ENCODE measurements at places on chromosomes 7 and 10.

DNA sequence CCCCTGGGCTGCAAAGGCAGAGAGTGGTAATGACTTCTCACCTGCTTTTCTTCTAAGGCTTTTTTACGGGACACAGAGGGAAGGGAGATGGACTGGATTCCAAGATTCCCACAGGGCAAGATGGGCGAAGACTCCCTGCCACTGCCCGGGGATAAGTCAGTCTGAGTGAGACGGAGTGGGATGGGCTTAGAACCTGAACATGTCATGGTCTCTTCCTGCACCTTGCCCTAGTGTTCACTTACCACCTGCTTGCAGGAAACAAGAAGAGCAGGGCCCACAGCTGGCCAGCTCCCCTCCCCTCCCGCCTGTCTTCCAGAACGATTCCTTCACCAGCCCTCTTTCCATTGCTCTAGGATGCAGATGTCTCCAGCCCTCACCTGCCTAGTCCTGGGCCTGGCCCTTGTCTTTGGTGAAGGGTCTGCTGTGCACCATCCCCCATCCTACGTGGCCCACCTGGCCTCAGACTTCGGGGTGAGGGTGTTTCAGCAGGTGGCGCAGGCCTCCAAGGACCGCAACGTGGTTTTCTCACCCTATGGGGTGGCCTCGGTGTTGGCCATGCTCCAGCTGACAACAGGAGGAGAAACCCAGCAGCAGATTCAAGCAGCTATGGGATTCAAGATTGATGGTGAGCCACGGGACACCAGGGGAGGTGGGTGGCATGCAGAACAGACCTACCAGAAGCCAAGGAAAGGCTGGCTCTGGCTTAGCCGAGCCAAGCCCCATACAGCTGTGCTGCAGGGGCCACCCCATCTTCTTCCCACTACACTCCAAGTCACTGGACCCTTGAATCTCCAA is 1.3 kb downstream of the SERPINE1 start:
- DNase-seq, result no peak

DNA sequence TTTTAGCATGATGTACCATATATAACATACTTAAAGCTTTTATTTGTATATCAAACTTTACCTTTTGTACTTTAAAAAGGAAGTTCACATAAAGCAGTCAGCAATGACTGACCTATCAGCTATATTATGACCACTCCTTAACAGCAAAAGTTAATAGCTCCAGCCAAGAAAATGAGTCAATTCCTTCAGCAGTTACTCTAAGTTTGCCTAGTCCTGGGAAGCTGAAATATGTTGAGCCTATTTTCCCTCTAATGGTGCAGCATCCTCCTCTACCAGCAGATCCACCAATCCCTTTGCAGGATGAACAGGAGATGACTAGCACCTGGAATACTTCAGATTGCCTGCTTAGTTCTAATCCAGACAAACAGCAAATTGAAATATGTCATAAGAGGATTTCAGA is 64.2 kb downstream of the CUL2 start:
- no peak for DNase-seq

DNA sequence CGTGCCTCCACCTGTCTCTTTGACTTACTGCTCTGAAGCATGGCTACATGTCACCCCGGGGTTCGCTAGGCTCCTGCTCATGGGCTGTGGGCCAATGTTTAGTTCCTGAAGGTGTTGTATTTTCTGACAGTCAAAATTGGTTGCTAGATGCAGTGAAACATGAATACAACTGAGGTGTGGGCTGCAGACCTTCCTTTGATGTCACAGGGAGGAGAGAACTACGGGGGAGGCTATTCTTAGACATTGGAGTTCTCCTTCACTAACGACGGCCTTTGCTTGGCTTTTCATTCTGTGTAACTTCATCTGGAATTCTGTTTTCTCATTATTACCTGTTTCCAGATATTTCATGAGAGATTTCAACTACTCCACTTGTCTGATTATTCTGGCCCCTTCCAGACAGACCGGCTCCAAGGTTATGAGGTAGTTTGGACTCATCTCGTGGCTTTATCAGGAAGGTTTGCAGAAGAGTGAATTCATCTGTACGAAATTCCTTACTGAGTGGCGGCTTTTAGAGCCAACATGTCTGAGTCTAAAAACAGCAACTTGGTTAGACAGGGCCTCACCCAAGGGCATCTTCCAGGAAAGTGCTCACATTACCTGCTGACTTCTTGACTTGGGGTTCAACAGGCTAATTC is 774.7 kb downstream of the SUGCT start:
- DNase-seq, result no peak

DNA sequence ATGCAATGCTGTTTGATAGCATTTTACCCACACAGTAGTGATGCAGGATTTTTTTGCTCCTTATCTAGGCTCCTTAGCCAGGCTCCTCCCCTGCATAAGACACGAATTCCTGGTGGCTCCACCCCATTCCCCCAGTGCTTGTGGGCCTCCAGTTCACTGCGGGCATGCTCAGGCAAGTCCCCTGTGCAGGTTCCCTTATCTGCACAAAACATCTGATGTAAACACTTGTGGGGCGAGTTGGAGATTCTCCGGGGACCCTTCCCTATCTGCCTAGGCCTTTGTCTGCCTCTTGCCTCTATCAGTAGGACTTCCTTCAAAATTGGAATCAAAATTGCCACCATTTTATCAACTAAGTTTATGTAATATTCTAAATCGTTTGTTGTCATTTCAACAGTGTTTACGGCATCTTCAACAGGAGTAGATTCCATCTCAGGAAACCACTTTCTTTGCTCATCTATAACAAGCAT is 5.4 kb upstream of the STK17A start:
- DNase-seq, result no peak

GRCh38 chr10:28367929-28368484 is 65.1 kb upstream of the MPP7 start:
- DNase-seq, result peak; percentile 17

- no peak for DNase-seq
Measured at GRCh38 chr10:100551196-100551595, 15.5 kb downstream of the HIF1AN start.

GRCh38 chr7:134707663-134708378 is 61.2 kb downstream of the BPGM start:
- DNase-seq, result no peak

DNA sequence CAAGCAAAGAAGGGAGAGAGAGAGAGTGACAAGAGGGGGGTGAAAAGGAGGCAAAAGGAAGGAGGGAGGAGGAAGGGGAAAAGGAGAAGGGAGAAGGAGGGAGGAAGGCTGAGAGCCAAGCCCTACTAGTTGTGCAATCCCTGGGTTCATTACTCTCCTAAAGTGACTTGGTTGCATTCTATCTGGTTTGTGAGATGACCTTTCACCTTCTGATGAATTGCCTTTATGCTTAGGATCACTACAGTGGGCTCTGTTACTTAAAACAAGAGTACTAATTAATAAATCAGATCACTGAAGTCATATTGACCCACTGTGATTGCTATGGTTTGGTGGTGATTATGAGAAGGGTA is 144.9 kb downstream of the KIF20B start:
- no peak for DNase-seq

GRCh38 chr10:20975236-20975635 is 78.1 kb upstream of the NEBL start:
- no peak for DNase-seq

GRCh38 chr10:132586739-132587138 is 49.2 kb downstream of the INPP5A start:
- no peak for DNase-seq

- no peak for DNase-seq
Measured at GRCh38 chr7:148819697-148820360, 64.3 kb downstream of the EZH2 start.

DNA sequence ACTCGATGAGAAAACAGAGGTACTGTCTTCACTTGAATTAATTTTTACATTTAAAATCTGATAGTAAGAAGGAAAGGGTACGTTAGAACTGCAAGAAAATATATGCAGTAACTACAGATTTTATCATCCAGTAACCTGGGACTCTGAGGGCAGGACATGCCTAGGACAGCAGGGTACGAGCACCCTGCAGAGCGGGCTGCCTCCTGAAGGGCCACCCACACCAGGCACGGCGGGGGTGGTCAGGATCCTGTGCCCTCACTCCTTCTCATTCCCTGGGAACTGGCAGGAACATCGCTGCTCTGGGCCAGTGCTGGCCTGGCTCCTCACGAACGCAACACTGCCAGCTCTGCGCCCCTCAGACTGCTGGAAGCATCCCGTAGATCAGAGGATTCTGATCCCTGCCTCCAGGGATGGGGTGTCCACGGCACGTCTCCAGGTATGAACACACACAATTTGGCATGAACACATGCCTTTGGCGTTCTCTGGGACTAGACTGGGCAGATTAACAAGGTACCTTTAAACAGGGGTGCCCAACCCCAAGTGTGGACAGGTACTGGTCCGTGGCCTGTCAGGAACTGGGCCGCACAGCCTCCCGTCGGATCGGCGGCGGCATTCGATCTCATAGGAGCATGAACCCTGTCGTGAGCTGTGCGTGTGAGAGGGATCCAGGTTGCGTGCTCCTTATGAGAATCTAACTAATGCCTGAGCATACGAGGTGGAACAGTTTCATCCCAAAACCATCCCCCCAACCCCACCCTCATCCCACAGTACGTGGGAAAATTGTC is 99.3 kb upstream of the FAM20C start:
- no peak for DNase-seq
